ENCODE measurements at places on chromosomes 13 and 19.

DNA sequence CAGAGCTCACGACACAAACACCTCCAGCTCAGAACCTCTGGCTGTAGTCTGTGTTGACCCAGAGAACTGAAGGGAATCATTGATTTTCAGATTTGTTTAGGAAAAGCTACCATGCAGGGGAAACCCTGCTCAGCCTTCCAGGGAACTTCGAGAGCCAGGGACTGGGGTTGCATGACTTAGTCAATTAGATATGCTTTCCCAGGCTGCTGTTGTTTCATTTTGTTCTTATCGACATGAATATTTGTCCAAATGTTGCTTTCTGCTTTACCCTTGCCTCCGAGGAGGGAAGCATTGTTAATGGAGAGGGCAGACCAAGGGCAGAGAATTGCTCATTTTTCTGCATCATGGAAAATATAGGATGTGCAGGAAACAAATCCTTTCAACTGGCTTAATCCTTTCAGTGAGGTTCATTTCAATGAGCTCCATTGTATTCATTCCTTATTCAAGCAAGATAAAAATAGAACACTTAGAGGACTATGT is 82.5 kb downstream of the KLF5 start:
- DNase-seq, result peak; percentile 62

- DNase-seq, result no peak
Observed at GRCh38 chr19:34179066-34179465, 6.8 kb downstream of the LSM14A start.

GRCh38 chr13:90315061-90315460 is 1032.4 kb upstream of the MIR17HG start:
- DNase-seq, result no peak

DNA sequence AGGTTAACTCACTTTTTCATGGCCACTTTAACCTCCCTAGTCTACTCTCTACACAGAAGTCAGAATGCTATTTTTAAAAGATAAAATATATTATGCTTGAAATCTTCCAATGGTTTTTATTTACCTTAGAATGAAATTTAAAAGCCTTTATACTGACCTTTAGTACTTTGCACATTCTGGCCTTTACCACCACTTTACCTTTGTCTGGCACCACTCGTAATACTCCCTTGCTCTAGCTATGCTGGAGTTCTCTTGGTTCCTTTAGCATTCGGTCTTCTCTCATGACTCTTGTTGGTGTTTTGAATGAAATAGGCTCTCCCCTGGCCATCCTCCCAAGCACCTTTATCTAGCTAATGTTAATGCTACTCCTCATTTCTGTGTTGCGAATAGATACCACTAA is 310.8 kb downstream of the GPC5 start:
- no peak for DNase-seq

- no peak for DNase-seq
Observed at GRCh38 chr13:90899416-90899815, 448.1 kb upstream of the MIR17HG start.

- DNase-seq, result no peak
Observed at GRCh38 chr19:7947939-7948338, 4.5 kb upstream of the TIMM44 start.

- no peak for DNase-seq
Observed at GRCh38 chr13:45928176-45928575, 76.6 kb upstream of the SIAH3 start.

- DNase-seq, result no peak
Observed at GRCh38 chr13:26966701-26967080, 204.9 kb downstream of the USP12 start.

GRCh38 chr13:26919311-26919710 is 158.7 kb upstream of the GPR12 start:
- no peak for DNase-seq

DNA sequence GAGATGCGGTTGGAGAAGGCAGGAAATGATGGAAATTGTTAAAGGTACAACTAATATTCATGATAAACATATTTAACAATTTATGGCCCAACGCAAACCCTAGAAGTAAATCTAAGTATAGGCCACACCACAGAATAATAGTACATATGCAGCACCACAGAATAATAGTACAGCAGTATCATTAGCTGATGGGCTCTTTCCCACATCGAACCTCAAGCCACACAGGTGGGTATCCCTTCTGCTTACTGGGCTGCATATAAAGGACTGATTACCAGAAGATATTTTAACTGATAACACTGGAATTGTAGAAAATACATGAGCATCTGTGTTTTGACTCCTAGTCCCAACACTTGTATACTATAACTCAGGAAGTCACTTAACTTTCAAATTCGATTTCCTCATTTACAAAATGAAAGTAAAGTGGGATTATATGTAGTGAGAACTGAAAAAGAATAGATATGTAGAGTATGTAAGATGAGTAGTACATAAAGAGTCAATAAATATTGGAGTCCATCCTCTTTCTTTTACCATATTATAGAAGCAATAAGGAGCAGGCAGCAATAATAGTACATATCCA is 91.5 kb downstream of the TSC22D1 start:
- DNase-seq, result no peak

DNA sequence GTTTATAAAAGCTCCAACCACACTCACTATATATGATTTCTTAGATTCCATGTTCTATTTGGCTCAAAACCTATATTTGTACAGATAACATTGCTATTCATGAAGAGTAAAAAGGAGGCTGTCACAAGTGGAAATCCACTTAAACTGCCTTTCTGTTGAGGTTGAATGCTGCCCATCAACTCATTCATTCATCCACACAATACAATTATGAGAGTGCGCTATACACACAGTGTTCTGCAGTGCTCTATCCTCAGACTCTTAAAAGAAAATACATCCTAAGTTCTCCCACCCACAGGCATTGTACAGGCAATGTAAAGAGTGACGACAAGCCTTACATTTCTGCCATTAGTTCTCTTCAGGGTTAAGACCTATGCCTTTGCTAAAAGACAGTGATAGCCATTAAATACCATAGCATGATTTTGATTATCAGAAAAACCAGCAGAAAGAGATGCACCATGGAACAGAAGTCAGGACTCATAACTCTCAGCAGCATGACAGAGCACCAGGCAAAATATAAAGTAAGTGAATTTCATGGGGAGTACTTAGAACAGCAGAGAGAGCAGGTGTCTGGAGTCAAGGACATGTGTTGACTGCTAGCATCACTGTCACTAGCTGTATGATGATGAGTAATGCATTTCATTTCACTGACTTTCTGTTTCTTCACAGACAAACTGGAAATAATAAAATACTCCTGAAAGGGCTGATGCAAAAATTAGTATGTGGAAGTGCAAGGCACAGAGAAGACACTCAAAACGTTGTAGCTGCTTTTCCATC is 218.0 kb downstream of the RBM26 start:
- DNase-seq, result peak; percentile 80

- DNase-seq, result no peak
Observed at GRCh38 chr13:110944121-110944967, 29.5 kb upstream of the ANKRD10 start.

DNA sequence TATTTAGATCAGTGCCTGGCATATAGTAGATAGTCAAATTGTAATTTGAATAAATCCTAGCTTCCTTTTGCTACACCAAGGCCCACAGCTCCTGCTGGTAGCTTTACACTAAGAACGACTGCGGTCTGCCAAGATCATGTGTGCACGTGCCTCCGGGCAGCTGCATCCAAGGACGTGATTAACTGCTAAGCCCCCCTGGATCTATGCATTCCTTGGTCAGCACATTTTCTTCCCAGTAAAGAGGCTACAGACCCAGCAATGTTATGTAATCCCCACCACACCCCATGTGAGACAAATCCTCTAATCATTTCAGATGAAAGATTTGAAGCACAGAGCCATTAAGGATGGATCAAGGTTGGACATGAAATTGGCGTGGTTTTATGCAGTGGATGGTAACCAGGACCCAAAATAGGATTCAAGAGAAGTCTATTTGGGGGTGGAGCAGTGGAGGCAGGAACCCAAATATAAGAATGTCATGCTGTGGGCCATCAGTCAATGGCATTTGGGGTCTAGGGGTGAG is 65.2 kb upstream of the PEG3 start:
- no peak for DNase-seq

GRCh38 chr13:23985839-23986238 is 88.5 kb upstream of the C1QTNF9B start:
- DNase-seq, result peak; percentile 63

DNA sequence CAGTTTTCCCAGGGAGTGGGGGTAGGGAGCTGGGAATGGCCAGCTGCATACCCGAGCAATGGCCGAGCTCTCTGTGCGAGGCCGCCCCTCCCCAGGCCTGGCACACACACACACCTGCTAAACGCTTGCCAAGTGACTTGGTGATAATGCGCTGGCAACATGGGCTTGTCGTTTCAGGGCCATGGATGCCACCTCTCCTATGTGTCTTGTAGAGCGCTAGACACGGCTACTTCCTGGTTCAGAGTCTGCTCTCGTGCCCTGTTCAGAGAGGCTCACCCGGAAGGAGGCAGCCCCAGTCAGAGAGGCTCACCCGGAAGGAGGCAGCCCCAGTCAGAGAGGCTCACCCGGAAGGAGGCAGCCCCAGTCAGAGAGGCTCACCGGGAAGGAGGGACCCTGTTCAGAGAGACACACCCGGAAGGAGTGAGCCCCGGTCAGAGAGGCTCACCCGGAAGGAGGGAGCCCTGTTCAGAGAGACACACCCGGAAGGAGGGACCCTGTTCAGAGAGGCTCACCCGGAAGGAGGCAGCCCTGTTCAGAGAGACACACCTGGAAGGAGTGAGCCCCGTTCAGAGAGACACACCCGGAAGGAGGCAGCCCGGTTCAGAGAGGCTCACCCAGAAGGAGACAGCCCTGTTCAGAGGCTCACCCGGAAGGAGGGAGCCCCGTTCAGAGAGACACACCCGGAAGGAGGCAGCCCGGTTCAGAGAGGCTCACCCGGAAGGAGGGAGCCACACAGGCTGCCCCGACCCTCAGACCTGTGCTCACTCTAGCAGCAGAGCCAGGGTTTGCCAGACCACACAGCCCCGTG is 4.2 kb downstream of the ADPRHL1 start:
- DNase-seq, result peak; percentile 83

DNA sequence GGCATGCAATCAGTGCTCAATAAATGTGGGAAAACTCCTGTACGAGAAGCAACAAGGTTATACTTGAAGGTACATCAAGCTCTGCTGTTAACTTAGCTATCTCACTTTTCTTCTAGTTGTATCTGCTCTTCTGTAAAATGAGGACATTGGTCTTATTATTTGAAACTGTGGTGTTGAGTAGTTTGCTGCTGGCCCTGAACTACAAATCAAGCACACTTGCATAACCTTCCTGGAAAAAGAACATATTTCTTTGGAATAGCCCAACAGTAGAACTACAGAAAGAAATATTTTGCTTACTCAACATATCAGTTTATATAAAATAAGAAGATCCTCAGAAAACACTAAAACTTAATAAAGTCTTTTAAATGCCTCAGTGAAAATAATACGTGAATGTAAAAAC is 203.0 kb downstream of the KCTD12 start:
- DNase-seq, result no peak

- no peak for DNase-seq
Observed at GRCh38 chr19:8573316-8573715, 3.9 kb downstream of the MYO1F start.

GRCh38 chr13:51764184-51765141 is 39.5 kb downstream of the DHRS12 start:
- peak; percentile 31 for DNase-seq

GRCh38 chr13:81104035-81104715 is 763.2 kb upstream of the SPRY2 start:
- DNase-seq, result no peak

- DNase-seq, result no peak
Observed at GRCh38 chr19:38577826-38578225, 39.9 kb downstream of the MAP4K1 start.

DNA sequence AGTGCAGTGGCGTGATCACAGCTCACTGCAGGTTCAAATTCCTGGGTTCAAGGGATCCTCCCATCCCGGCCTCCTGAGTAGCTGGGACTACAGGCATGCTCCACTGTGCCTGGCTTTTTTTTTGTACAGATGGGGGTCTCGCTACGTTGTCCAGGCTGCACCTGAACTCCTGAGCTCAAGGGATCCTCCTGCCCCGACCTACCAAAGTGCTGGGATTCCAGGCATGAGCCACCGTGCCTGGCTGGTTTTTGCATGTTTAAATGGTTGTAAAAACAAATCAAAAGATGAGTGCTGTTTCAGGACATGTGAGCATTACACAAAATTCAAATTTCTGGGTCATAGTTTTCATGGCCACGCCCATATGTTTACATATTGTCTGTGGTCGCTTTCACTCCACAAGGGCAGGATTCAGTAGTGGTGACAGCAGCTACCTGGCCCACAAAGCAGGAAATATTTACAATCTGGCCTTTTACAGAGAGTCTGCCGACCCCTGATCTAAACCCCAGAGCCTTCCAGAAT is 5.3 kb downstream of the MATK start:
- no peak for DNase-seq

GRCh38 chr19:49859682-49860335 is 7.6 kb downstream of the PNKP start:
- DNase-seq, result no peak

Measured in NCI-H187 treated with DMSO at 0.1 percent for 48 hours (cell line).